Esophagus mucosa (tissue), 1 donor: ENCODE measurements at places on chromosomes 7 and 10.

DNA sequence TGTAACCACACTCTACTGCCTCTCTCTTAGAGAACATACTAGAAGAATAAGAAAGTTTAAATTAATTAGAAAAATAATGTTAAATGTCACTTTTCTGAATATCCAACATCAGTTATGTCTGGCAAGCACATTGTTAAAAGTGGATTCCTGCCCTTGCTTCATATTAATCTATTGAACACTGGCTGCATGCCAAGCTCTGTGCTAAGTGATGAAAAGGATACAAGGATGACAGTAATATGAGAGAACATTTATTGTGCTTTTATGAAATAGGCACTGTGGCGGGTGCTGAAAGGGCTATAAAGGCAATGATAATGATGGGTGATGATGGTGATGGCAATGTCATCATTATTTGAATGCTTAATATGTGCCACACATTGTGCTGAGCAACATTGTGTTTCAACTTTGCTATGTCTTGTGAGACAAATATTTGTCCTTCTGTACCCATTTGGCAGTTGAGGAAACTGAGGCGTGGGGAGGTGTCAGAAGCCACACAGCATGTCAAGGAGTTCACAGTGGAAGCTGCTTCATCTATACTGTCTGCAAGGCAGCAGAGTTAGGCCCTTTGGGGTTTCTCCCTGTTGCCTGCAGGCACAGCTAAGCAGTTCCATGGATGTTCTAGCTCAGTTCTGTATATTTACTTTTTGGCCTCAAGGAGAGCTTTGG, 64.2 kb upstream of the RAPGEF5 start:
- no peak for ATAC-seq

DNA sequence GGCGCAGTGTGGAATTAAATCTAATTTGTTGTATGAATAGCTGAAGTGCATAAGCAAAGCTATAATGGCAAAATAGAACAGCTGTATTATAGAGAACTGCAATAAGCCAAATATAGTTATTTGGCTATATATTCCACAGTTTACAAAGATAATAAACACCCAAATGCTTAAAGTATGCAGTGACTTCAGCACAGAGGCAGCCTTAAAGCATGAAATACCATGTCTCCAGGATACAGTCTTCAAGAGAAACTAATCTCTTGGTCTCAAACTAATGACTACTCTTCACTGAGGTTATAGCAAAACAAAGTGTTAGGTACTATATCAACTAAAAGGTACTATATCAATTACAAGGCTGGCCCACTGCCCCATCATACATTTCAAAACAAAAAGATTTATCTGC, 48.0 kb downstream of the NT5C2 start:
- ATAC-seq, result no peak

DNA sequence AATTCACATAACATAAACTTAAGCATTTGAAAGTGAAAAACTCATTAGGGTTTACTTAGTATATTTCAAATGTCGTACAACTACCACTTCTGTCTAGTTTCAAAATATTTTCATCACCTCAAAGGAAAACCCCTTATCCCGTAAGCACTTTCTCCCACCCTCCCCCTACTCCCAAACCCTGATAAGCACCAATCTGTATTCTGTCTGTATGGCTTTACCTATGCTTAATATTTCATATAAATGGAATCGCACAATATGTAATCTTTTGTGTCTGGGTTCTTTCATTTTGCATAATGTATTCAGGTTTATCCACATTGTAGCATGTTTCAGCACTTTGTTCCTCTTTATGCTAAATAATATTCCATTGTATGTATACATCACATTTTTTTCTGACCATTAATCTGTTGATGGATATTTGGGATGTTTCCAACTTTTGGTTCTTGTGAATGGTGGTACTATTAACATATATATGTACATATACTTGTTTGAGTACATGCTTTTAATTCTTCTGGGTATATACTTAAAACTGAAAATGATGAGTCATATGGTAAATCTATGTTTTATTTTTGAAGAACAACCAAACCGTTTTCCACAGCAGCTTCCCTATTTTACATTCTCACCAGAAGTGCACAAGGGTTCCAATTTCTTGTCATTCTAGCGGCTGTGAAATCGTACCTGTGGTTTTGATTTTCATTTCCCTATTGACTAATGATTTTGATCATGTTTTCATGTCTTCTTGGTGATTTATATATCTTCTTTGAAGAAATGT, 6.2 kb upstream of the STARD3NL start:
- no peak for ATAC-seq

GRCh38 chr10:112433136-112433535, 13.6 kb downstream of the ZDHHC6 start:
- ATAC-seq, result no peak

- no peak for ATAC-seq
Observed at GRCh38 chr10:128032466-128032865, 93.8 kb downstream of the MKI67 start.

GRCh38 chr10:69663369-69663947, 33.4 kb downstream of the FAM241B start:
- no peak for ATAC-seq

GRCh38 chr10:77431209-77431611, 206.4 kb downstream of the KCNMA1 start:
- no peak for ATAC-seq

- no peak for ATAC-seq
Observed at GRCh38 chr10:26488344-26488743, 50.2 kb downstream of the APBB1IP start.

DNA sequence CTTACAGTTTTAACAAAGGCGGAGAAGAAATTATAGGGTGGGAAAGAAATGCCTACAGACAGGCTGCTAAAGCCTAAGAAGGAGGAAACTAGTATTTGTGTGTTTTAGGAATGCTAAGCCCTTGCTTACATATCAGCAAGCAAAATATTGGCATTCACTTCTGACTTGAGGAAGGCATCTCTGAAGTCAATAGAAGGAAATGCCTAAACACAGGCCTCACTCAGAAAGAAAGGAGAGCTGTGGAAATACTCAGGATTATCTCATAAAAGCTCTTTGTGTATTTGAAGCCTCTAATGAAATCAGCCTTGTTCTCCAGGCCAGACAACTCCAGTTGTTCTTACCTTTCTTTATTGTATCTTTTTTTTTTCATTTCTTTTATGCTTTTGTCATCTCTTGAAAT, 158.0 kb downstream of the AUTS2 start:
- ATAC-seq, result no peak

DNA sequence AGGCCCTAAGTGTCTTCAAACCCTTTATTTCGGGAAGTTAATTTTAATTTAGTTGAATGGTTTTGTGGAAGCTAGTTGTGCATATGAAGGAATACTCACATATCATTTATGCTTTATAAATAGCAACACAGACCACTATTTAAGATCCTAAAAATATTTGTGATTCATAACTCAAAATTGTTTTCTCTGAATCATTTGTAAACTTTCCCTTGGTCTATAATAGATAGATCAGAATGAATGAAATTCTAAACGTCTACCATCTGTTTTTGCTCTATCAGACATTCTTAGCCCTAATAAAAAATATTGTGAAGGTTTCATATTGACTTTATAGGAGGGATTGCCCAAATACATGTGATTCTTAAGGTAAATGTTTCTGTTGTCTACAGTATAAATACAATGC, 43.5 kb downstream of the LOXL4 start:
- ATAC-seq, result no peak

DNA sequence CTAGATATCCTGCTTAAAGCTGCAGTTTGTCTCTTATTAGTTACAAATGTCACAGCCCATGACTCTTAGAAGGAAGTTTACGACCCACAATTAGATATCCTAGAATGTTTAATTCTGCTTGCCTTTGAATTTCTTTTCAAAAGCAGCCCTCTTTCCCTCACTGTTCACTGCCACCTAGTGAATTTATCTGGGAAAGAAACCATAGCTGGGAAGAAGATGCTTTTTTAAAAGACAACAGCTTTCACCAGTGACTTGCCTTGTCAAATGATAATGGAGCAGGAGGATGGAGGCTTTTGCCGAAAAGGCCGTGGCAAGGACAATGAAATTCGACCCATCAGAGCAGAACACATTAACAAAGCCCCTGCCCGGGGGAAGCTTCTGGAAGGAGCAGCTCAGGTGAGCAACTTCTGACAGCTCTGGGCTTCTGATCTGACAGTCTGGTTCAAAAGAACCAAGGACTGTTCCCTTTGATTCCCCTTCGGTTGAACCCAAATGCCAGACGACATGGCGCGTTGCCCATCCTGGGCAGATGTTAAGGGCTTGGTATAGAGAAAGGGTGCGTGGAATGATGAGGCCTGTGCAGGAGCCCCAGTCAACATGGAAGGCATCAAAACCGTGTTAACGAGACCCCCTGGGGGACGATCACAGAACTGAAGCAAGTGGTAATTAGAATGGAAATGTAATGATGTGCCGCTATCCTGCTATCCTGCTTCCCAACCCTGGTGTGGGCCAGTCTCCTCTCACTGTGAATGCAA, 236.8 kb downstream of the FRMD4A start:
- no peak for ATAC-seq

- no peak for ATAC-seq
Observed at GRCh38 chr7:36734731-36735130, 10.4 kb upstream of the AOAH start.

- ATAC-seq, result no peak
Observed at GRCh38 chr7:123437447-123437995, 96.9 kb downstream of the IQUB start.

DNA sequence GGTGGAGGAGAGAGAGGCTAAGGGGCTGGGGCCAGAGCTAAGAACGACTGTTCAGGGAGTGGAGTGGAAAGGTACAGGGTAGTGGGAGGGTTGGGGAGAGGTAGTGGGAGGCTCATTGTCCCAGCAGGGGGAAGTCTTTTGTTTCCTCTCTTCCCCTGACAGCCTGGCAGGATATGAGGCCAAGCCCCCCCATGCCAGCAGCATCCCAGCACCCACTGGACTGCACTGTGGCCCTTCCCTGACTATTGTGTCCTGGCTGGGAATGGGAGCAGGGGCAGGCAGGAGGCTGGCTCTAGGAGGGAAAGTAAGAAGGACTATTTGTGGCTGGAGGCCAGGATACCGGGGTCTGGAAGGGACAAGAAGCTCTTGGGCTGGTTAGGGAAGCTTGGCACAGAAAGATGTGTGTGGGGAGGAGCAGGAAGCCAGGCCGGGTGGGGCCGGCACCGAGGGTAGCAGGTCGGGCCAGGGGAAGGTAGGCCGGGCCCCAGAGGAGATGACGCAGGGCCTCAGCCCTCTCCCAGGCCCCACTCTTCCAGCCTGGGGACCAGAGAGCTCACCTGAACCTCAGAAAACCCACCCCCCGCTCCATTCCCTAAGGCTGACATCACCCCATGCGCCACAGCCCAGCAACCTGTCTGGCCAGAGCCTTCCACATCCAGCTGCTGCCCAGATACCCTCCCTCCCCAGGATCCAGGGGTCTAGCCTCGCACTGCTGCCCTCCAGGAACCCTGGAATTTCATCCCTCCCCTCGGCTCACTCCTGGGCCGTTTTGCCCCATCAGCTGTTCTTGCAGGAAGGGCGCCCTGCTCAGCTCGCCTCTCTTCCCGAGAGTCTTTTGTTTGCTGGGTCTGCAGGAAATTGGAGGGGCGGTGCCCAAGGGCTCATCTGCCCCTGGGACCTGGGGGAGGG, 8.8 kb upstream of the EPHB4 start:
- peak; percentile 76 for ATAC-seq
